ENCODE measurements at places on chromosomes 6 and 20.

GRCh38 chr6:165245287-165245686 is 64.1 kb downstream of the C6orf118 start:
- DNase-seq = no peak

DNA sequence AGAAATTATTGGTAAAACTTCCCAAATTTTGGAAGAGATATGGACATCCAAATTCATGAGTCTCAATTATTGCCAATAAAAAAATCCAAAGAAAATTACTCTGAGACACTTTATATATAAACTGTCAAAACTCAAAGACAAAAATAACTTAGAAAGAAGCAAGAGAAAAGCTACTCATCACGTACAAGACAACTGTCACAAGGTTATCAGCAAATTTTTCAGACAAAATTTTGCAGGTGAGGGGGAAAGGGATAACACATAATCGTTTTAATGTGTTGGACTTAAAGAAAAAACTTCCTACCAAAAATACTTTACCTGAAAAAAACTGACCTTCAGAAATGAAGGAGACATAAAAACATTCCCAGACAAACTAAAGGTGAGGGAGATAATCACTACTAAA is 272.5 kb downstream of the THBS2 start:
- no peak for DNase-seq

GRCh38 chr6:152954443-152954842 is 28.4 kb downstream of the FBXO5 start:
- DNase-seq = no peak

DNA sequence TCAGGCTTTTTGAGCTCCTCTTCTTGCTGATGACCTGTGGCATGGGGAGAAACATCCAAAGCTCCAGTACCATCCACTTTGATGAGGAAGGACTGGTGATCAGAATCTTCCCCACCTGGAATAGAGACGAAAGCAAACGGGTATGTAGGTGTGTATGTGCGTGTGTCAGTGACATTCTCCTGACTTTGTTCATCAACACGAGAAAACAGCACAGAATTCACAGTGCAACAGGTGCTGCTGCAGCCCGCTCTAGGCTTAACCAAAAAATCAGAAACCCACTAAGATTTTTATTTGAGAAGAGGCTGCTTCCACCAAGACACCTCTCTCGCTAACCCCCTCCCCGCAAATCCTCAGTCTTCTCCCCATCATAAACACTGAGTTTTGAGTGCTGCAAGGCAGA is 8.1 kb downstream of the BNIP5 start:
- DNase-seq = no peak

DNA sequence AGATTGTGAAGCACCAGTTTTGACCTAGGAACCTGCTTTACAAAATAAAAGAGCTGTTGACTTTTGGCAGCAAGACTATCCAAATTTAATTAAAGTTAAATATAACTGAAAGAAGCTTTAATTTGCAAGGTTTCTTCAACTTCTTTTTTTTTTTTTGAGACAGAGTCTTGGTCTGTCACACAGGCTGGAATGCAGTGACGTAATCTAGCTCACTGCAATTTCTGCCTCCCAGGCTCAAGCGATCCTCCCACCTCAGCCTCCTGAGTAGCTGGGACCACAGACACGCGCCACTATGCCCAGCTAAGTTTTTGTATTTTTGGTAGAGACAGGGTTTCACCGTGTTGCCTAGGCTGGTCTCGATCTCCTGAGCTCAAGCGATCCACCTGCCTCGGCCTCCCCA is 13.7 kb upstream of the CSE1L start:
- no peak for DNase-seq

DNA sequence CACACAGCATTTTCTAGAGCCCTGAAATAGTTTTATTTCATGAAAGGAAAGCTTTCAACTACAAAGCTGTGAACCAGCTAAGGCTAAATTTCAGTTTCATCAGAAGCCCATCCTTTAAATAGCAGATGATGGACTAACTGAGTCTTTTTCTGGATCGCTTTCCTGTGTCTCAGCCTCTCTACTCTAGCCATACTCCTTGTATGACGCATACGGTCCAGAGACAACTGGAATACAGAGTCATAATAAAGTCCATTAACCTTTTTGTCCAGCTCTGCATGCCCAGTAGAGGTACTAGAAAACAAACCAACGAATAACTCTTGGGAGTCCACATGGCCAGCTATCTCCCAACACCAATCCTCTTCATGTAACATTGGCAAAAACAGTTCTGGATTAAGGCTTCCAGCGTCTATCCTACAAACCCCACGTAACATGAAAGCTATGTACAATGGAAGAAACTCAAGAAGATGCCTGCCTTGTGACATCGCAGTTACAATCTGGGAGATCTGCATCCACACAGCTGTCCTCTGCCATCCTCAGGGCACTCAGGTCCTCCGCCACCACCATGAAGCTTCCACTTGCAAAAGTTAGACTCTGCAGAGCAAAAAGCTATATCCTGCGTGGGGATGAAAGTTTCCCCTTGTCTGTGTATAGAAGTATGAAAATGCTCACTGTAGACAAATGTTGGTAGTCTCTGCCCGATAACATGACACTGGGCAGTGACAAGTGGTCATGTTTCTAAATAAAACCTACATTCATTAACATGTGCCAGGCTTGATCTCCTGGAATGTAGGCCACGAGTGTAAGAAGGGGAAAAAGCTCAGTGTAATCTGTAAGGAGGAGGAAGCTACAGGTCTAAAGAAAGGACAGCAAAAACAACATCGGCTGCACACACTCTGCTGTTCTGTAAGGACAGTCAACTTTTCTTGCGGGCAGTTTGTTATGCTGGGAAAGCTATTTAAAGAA is 360.4 kb downstream of the ESR1 start:
- DNase-seq = no peak

DNA sequence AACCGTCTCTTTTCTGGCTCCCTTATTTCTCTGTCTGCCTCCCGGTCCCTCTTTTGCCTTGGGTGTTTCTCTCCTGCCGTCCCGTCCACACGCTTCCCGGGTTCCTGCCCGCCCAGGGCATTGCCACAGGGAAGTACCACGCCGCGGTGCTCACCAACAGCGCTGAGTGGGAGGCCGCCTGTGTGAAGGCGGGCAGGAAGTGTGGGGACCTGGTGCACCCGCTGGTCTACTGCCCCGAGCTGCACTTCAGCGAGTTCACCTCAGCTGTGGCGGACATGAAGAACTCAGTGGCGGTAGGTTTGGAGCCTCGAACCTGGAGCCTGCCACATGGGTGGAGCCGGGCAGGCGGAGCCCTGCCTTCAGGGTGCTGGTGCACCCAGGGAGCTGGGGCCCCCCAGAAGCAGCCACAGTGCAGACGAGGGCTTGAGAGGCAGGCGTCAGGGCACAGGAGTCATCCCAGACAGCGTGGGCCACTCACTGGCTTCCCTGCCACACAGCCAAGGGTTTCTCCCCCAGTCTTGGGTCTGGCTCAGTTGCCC is 21.3 kb downstream of the NPEPL1 start:
- no peak for DNase-seq

- DNase-seq = peak; percentile 29
Measured at GRCh38 chr6:30060606-30061091, 416 bp upstream of the POLR1H start.

GRCh38 chr6:143034689-143035334 is 25.9 kb upstream of the AIG1 start:
- no peak for DNase-seq

DNA sequence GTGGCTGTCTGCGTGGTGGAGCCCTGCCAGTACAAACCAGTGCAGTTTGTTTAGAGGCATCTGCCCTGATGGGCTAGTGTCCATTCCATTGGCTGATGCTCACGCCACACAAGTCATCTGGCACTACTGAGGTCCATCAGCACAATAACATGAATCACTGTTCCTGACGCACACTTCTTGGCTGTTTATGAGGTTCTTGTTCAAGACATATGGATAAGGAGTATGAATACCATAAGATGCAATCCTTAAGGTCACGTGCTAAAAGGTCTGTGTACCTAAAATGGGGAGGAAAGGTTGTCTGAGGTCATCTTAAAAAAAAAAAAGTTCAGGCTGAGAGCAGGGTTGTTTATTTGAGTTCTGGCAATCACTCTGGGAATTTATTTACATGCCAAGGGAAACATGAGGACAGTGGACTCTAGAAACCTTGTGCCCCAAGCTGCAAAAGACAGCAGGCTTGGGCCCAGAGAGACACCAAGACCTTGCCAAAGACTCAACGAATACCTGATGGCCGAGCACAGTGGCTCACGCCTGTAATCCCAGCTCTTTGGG is 54.1 kb upstream of the SHLD1 start:
- no peak for DNase-seq

GRCh38 chr6:37614491-37614890 is 83.2 kb downstream of the MDGA1 start:
- DNase-seq = no peak

- DNase-seq = no peak
Measured at GRCh38 chr6:114040871-114041270, 69.9 kb upstream of the HDAC2 start.

GRCh38 chr20:15831201-15831600 is 742.0 kb downstream of the KIF16B start:
- DNase-seq = no peak

DNA sequence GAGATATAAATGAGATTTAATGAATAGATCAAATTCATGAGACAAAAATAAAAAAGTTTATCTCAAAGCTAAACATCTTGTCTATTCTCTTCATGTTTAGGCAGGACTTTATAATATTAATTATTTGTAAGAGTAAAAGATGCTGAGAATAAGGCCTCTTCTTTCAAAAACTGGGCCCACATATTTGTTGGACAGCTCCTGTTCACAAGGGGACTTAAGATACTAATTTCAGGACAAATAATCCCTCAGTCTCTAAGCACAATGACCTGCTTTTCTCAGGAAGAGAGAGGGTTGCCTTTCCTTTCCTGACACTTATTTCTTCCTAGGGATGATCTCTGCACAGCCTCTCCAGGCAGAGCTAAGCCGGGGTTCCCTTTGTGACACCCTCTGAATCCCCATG is 43.3 kb downstream of the NOX3 start:
- no peak for DNase-seq

- no peak for DNase-seq
Measured at GRCh38 chr6:138403324-138403800, 661 bp upstream of the HEBP2 start.

GRCh38 chr6:111800259-111800765 is 72.9 kb downstream of the FYN start:
- DNase-seq = no peak

DNA sequence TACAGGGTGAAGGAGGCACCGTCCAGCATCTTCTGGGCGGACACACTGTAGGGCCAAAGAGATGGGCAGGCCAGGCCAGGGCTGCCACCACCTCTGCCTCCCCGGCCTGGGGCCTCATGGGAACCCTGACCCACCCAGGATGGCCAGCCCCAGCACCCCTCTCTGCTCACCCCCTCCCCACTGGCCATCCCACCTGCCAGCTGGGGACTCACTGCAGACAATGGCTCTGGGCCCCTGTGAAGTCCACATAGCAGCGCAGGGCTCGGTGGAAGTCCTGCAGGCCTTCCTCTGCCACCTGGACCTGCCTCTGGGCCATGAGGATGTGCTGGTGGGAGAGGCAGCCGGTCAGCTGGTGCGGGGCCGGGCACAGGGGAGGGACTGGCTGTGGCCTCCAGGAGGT is 3.6 kb upstream of the C20orf144 start:
- DNase-seq = peak; percentile 53

- DNase-seq = no peak
Measured at GRCh38 chr6:131023834-131024504, 39.1 kb downstream of the EPB41L2 start.

DNA sequence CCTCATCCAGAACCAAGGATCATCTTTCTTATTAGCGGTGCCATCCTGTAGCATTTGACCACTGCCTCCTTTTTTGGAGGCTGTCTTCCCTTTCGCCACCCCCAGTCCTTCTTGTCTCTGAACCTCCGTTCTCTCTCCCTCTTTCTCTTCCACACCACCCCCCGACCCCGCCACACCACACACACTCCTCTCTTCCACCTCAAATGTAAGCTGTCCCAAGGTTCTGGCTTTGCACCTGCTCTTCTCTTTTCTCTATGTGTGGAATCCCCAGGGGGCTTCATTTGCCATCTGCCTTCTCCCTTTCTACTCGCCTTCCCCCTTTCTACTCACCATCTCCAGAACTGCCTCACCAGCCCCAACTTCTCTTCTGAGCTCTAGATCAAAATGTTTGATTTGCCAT is 111.3 kb upstream of the CDYL start:
- no peak for DNase-seq

DNA sequence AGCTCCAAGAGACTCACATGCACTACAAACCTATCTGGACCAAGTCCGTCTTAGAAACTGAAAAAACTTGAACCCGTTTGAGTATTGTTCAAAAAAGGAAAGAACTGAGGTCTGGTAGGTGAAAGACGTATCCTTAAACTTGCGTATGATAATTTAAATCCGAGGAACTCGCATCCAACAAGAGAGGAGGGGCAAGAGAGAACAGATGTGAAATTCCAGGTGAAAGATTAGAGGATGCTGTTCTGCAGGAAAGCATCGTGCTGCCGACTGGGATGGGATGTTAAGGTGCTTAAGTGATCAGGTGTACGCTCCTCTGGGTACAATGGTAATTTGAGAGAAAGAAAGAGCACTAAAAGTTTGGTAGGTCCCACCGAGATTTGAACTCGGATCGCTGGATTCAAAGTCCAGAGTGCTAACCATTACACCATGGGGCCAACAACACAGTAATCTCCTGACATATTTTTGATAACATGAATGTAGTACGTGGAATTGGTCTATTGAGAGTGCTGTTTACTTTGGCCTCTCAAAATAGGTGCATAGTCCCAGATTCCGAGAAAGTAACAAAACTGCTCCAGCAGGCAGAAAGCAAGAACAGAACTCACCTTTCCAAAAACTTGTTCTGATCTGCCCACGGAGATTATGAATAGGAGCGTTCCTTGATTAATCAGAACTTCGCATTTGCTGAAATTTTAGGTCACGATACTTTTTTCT is 53.5 kb upstream of the BTN3A2 start:
- DNase-seq = no peak

DNA sequence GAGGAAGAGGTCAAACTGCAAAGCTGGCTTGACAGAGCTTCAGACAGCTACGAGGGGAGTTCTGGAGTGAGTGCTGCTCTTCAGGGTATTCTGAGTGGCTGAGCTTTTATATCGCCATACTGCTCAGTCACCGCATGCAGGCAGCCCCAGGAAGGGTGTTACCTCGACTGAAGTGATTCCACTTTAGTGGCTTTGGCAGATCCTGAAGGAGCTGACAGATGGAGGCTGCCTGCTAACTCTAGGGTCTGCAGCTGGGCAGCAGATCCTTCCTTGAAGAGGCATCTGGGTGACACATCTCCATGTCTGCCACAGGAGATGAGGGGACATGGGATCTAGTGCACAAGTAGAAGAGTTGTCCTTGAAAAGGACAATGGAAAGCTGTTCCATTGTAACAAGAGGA is 3.7 kb upstream of the DEK start:
- no peak for DNase-seq

- peak; percentile 59 for DNase-seq
Measured at GRCh38 chr6:33578588-33579011, 1.5 kb downstream of the BAK1 start.

Data from H7 (cell line).